ENCODE measurements at places on chromosomes 1 and 21.

GRCh38 chr1:196481616-196482015, 126.6 kb downstream of the KCNT2 start:
- DNase-seq, result peak; percentile 14

- peak; percentile 81 for DNase-seq
These were observed 1.1 kb upstream of the GUCA2A start for GRCh38 chr1:42165511-42166210.

GRCh38 chr1:97366984-97367383, 553.9 kb downstream of the DPYD start:
- peak; percentile 32 for DNase-seq

GRCh38 chr1:31371121-31371959, 1.5 kb downstream of the FABP3 start:
- DNase-seq, result no peak

GRCh38 chr1:109373126-109373525, 24.6 kb downstream of the SORT1 start:
- no peak for DNase-seq

DNA sequence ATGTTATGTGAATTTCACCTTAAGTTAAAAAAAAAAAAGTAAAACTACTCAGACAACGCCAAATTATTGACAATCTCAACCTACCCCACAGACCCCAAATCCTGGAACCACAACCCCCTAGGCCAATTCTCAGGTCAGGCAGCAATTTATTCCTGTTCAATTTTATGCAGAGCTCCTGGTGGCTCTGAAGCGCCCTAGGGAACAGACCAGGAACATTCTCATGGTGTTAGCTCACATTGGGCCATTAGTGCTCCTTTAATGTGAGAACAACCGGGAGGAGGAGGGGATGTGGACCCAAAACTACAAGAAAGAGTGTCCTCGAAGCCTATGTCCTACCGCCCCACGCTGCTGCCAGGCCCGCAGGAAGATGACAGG, 403 bp upstream of the PSEN2 start:
- peak; percentile 34 for DNase-seq

- no peak for DNase-seq
These were observed 60.0 kb downstream of the BACE2 start for GRCh38 chr21:41228006-41228370.

DNA sequence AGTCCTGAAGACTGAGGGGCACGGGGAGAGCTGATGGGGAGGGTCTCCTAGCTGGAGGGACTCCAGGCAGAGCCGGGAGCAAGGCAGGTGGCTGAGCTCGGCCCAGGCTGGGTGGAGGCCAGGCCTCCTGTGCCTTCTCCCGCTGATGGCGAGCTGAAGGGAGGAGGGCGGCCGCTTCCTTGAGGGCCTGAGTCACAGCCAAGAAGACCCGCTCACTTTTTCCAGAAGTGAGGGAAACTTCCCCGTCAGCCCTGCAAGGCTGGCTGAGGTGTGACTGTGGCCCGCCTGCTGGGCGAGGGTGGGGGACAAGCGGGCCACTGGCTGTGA, 1.7 kb upstream of the VWA1 start:
- DNase-seq, result peak; percentile 56

- DNase-seq, result peak; percentile 8
These were observed 8.0 kb upstream of the BRWD1 start for GRCh38 chr21:39321424-39321823.

GRCh38 chr1:161200992-161201835, 953 bp upstream of the NDUFS2 start:
- peak; percentile 62 for DNase-seq

DNA sequence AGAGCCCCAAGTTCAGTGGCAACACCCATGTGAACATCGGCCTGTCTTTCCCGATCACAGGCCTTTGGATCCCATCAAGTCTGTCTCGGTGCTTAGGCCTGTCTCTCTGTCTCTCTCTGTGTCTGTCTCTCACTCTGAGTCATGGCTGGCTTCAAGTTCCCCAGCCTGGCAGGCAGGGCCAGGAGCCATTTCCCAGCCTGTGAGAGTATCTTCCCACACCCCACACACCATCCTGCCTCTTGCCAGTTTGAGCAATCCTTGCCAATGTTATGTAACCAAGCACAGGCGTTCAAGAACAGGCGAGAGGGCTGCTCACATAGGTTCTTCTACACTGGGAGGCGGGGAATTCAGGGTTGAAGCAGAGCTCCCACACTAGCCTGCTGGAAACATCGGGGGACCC, 70.0 kb upstream of the TMEM51 start:
- no peak for DNase-seq

DNA sequence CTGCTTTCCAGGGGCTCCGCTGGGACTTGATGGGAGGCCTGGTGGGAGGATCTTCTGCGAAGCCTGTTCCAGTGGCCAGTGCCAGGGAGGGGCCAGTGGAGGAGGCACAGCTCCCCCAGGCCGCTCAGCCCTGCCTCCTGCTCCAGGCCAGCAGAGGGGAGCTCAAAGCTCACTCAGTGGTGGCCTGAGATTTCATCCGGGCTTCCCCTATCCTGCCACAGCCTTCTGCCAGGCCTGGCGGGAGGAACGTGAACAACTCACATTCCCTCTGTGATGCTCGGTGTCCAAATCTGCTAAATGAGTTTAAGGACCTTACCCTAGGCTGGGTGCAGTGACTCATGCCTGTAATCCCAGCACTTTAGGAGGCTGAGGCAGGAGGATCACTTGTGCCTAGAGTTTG, 3.3 kb downstream of the CLCNKB start:
- peak; percentile 38 for DNase-seq

DNA sequence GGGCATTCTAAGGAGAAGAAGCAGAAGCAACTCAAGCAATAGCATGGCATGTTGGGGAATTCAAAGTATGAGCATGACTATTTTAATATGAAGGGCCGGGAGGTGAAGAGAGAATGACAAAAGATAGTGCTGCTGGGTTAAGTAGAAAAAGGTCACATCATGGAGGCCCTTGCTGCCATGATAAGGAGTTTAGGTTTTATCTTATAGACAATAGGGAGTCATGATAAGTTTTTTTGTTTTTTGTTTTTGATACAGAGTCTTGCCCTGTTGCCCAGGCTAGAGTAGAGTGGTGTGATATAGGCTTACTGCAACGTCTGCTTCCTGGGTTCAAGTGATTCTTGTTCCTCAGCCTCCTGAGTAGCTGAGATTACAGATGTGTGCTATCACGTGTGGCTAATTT, 3.1 kb downstream of the BNIPL start:
- DNase-seq, result no peak
